NCI-H510A treated with DMSO at 0.1 percent for 48 hours (cell line): ENCODE measurements at places on chromosomes 7 and 10.

DNA sequence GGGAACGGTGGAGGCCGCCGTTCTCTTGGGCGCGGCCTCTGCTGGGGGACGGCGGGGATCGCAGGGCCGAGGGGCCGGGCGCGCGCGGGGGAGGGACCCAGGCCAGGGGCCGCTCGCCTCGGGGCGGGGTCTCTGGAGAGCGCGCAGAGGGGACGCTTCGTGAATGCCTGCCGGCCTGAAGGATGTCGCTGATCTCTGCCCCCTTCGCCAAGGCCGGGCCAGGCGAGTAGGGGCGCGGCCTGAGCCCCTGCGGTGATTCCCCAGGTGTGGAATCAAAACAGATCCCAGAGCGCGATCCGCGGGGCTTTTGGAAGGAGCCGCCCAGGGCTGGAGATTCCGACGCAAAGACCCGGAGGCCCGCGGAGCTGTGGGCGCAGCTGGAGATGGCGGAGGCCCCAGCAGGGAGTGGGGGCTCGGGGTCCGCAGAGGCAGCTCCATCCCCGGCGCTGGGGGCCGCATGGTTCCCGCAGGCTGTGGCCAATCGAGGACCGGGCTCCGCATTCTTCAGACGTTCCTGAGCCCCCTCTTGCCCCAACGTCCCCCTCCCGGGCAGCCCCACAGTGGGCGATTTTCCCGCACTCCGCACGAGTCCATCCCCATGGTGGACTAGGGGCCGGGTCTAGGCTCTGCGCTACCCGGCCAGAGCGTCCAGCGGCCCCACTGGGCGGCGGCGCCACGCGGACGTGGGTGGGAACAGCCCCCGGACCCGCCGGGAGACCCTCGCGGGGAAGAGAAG is 166.0 kb downstream of the ACTR3B start:
- no peak for DNase-seq

GRCh38 chr7:19069842-19070241 is 47.6 kb downstream of the TWIST1 start:
- DNase-seq: no peak

DNA sequence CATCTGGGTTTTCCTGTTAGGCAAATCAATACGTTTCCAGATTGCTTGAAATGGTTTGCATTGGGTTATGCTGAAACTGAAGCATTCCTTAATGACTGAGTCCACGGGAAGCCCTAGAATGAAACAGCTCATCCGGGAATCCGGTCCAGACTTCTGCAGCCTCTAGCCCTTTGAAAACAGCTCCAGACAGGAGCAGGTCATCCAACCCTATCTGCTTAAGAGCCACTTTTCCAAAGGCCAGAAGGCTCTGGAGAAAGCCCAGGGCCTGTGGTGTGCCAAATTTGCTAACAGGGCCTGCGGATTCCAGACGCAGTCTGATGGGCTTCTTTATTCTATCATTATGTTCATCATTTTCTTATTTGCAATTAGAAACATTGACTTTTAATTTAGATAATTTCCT is 265.4 kb downstream of the SKIDA1 start:
- no peak for DNase-seq

- no peak for DNase-seq
Observed at GRCh38 chr7:108158776-108159175, 28.6 kb upstream of the LAMB4 start.

- no peak for DNase-seq
Observed at GRCh38 chr7:25126751-25127150, 1.7 kb upstream of the CYCS start.

GRCh38 chr7:132756484-132756990 is 180.3 kb upstream of the PLXNA4 start:
- DNase-seq: no peak

DNA sequence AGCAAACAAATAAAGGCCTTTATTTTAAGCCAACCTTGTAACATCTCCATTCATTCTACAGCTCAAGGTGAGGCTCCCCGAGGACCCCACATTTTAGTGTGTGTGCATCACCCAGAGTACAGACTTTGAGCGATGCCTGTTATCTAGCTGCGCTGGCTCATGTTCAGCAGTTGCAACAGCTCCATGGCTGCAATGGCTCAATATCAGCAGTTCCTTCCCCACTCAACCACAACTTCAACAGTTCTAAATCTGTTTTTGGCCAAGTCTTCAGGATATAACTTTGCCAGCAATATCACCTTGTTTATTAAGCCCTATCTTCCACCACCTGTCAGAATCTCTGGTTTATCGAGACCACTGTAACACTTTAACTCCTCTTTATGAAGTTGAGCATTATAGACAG is 95.8 kb downstream of the WNT2 start:
- no peak for DNase-seq

DNA sequence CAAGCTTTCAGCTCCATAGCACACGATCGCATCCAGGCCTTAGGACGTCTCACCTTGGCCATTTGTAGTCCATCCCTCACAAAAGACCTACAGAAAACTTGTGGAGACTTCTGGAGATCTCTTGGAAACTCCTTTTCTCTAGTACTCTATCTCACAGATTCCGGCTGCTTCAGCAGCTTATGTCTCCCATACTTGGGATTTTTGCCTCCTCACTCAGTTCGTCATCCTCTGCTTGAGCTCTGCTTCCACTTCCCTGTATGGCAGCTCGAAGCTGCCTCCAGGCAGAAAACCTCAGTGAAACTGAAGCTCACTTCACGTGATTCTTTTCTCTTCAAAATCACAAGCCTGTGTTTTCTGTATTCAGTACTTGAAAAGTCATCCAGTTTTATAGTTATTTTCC is 178.7 kb upstream of the GDF10 start:
- no peak for DNase-seq

DNA sequence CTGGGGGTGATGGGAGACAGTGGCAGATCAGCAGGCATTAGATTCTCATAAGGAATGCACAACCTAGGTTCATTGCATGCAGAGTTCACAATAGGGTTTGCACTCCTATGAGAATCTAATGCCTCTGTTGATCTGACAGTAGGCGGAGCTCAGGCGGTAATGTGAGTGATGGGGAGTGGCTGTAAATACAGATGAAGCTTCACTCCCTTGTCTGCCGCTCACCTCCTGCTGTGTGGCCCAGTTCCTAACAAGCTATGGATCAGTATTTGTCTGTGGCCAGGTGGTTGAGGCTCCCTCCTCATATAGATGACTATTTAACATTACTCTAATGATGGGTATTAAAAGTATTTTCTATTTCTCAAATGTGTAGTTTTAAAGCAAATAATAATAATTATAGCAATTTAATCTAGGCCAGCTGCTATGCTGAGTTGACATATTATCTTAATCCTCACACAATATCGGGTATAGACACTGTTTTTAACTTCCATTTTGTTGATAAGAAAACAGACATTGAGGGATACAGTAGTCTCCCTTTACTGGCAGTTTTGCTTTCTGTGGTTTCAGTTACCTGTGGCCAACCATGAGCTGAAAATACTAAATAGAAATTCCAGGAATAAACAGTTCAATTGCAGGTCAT is 39.9 kb downstream of the KIF20B start:
- no peak for DNase-seq

GRCh38 chr7:46774515-46774914 is 807.4 kb downstream of the TNS3 start:
- no peak for DNase-seq

GRCh38 chr10:11936389-11937152 is 106.0 kb downstream of the UPF2 start:
- no peak for DNase-seq

GRCh38 chr7:157263156-157263555 is 73.6 kb upstream of the DNAJB6 start:
- no peak for DNase-seq

GRCh38 chr10:93548376-93549071 is 17.9 kb upstream of the FFAR4 start:
- no peak for DNase-seq

DNA sequence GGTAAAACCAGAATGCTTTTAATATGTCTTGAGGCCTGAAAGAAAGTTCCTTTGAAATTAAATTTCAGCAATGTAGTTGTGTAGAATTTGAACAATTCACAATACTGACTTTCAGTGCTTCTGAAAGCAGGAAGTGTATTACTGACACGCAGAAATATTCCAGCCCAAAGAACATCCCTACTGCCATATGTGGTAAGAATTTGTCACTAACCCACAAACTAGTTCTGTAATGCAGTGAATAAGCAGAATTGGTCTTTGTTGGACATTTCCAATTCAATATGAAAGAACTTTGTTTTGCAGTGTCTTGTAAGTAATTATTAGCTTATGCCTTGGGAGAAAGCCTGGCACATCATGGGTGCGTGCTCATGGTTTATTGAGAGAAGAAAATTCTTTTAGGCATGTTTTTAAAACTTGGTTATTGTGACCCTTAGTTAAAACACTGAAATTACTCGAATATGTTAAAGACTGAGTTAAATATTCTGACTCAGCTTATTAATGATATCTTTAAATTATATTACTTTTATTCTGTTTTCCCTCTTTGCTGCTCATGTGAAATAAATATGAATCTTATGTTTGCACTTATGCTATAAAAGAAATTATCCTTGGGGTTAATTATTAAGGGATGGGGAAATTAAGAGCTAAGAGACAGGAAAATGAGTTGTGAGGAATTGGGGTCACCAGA is 33.4 kb downstream of the PTPN12 start:
- DNase-seq: no peak
